ENCODE measurements at places on chromosomes 5 and 9. TPM values are rescaled to one million over a fixed set of nuclear protein-coding genes. Genes with fewer than 3 reads are reported as not detected.

Gene PCDHA4
- 0.11 TPM for total RNA-seq

- DNase-seq = no peak
These were observed 19.0 kb downstream of the CXXC5 start for GRCh38 chr5:139667001-139667729.

Gene CER1
- total RNA-seq = not detected

Gene PHF19
- 13.0 TPM for total RNA-seq

DNA sequence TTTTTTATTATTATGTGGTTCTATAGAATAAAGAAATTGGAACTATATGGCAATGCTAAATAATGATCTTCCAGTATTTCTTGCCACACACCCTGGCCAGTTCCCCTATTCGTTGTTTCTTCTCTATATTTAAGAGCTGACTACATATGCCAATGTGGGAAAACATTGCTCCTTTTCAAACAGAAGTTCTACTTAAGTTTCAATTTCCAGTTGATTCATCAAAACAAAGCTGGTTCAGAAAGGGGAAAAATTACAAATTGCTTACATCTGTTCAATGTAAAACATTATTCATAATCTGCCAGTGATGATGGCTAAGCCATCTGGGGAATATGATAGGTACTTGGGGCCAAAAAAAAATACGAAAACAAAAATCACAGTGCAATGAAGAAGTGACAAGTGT lies 76.9 kb downstream of the ST8SIA4 start:
- DNase-seq = no peak

DNA sequence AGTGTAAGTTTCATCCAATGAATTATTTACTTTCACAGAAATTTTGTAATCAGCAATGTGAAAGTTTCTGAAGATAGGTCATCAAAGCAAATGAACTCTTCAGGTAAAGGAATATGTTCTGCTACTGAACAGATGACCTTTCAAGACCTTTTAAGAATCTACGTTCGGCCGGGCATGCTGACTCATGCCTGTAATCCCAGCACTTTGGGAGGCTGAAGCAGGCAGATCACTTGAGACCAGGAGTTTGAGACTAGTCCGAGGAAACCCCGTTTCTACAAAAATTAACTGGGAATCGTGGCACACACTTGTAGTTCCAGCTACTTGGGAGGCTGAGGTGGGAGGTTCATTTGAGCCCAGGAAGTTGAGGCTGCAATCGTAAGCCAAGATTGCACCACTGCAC lies 578.4 kb upstream of the COX7C start:
- no peak for DNase-seq

DNA sequence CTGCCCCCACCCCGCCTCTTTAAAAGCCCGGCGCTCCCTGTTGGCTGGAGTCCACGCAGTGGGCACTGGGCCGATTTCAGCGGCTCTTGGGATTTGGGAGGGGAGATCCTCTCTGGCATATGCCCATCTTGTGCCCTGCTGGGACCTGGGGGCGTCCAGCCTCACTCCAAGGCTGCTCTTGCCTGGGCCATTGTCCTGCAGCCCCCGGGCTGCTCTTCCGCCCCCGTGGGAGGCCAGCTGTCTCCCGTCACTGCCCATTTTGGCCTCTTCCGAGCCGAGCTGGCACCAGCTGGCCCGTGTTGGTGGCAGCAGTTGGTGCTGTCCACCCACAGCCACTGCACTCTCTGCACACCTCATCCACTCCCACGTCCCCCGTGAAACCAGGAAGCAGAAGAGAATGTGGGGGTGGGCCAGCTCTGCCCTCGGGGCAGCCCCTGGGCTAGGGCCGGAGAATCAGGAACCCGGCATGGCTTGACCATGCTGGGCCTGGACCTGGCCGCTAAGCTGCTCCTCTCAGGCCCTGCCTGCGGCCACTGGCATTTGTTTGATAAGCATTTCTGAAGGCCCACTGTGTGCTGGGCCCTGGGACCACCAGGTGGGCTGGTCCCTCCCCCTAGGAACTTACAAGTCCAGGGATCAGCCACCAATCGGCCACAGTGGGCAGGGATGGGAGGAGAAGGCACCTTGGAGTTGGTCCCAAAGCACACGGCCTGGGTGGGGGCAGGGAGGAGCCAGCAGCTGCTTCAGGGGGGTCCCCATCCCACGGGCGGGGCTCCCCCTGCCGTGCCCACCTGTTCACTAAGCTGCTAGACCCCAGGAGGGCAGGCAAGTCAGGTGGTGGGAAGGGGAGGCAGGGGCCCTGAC lies 2.2 kb downstream of the C8G start:
- DNase-seq = no peak

Gene ZNF658
- total RNA-seq = 10.2 TPM

GRCh38 chr5:14118551-14119320 lies 24.4 kb upstream of the TRIO start:
- peak; percentile 38 for DNase-seq

- no peak for DNase-seq
These were observed 9.5 kb downstream of the KCNV2 start for GRCh38 chr9:2726650-2727340.

Gene PCAT7
- not detected for total RNA-seq

Gene TPPP
- total RNA-seq = 21.6 TPM

Gene UIMC1
- 30.7 TPM for total RNA-seq

DNA sequence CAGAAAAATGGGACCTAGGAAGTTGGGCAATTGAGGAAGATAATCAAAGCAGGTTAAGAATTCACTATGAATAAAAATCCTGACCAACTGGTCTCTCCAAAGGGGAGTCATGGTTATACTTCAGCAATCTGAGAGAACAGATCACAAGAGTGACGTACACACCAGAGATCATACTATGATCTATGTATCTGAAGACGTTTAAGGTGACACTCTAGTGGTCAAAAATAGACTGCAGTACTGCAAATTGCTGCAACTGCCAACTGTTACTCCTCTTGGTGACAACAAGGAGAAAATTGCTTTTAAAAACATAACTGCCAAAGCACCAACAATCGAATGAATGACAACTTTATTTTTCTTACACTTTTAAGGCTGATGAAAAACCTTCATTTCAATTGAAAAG lies 4.9 kb downstream of the AK6 start:
- no peak for DNase-seq

DNA sequence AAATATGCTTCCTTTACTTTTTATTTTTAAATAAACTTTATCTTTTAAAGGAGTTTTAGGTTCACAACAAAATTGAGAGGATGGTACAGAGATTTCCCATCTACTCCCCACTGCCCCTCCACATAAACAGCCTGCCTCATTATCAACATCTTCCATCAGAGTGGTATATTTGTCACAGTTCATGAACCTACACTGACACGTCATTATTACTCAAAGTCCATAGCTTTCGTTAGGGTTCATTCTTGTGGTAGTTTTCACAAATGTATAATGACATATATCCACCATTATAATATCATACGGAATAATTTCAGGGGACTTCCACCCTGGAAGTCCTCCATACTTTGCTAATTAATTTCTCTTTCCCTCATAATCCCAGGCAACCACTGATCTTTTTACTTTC lies 204.9 kb downstream of the SMARCA2 start:
- no peak for DNase-seq

DNA sequence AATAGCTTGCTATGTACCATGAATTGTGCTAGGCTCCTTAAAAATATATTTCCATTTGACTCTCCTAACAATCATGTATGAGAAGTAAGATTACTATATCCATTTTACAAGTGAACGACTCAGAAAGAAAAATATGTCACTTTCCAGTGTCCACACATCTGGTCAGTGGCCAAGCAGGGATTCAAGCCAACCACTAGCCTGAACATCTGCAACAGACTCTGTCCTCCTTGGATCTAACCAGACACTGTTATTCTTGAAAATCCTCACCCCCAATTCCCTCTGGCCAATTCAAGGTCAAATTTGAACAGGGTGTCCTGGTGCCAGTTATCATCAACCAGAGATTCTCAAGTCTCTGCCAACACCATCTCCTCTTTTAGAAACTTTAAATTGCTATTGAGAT lies 344.1 kb upstream of the WWC1 start:
- no peak for DNase-seq

Gene IFNK
- total RNA-seq = not detected

Gene GDA
- total RNA-seq = 0.85 TPM

DNA sequence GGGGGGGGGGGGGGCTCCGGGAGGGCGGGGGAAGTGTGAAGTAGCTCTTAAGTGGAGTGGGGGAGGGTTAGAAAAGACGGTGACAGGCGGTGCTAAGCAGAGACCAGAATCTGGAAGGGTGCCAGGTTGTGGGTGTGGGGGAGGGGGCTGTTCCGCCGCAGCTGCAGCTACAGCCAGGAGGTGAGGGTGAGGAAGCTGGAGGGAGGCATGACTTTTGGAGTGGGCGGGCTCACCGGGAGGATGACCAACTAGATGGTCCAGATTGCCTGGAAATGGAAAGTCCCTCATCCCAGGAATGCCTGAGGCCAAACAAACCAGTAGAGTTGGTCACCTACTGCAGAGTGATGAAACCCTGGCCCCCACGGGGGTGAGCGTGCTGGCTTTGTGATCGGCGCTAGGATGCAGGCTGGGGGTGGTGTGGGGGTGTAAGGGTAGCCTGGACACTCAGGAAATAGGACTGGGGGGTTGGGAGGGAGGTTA lies 158.1 kb upstream of the SHB start:
- no peak for DNase-seq

Gene TLX3
- not detected for total RNA-seq

GRCh38 chr9:37746448-37747270 lies 6.9 kb upstream of the TRMT10B start:
- no peak for DNase-seq

Gene ALDH1B1
- total RNA-seq = 21.6 TPM

- no peak for DNase-seq
These were observed 198.7 kb downstream of the VPS13A start for GRCh38 chr9:77375956-77376532.

DNA sequence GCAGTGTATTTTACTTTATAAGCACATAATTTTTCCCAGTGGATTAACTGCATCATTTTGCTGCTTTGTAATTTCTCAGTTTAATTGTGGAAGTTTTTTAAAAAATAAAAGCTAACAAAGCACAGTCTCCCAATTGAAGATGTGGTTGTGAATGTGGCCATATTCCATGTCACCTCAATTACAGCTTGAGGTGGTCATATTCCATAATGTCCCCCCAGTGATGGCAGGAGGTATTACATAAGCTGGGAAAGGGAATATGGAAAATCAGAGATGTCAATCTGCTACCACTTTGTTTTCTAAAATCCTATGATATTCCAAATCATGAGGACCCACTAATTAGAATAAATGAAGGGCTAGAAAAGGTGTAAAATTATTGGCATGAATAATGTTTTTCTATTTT lies 1672.0 kb upstream of the CDH9 start:
- DNase-seq = no peak

Gene WASHC1
- total RNA-seq = 13.5 TPM

DNA sequence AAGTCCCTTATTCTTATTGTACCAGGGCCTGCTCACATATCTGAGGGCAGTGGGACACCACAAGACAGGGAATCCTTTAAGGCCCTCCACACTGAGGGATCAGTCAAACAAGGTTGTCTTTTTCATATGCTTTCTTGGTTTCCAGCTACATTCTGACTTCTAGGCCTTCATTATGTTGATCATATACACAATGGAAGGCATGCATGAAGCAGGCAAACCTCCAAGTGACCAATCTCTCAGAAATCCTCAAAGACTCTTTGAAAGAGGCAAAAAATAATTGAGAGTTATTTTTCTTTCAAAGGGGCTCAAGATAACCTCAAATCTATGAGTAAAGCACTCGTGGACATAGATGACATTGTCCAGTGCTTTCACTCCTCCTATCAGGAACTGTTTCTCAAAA lies 1195.9 kb upstream of the ACO1 start:
- no peak for DNase-seq

Gene SLC45A2
- not detected for total RNA-seq

- DNase-seq = no peak
These were observed 654 bp downstream of the RANBP6 start for GRCh38 chr9:6014670-6015270.

GRCh38 chr9:5453004-5453403 lies 2.7 kb downstream of the CD274 start:
- DNase-seq = no peak

DNA sequence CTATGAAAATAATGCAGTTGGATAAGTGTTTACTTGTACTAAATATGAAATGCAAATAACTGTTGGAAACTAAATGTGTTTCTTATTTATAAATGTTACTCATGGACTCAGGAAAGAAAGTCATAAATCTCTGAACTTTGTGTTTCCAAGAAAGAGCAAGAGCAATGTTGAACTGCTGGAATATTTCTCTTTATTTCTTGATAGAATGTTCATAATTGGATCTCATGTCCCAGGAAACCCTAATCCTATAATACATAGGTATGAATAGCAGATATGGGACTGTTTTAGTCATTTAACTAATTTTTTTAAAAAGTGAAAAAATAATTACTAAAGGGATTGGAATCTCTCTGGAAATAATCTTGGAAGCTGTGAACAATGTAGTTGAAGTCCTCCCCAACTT lies 245.0 kb upstream of the ACTBL2 start:
- no peak for DNase-seq

DNA sequence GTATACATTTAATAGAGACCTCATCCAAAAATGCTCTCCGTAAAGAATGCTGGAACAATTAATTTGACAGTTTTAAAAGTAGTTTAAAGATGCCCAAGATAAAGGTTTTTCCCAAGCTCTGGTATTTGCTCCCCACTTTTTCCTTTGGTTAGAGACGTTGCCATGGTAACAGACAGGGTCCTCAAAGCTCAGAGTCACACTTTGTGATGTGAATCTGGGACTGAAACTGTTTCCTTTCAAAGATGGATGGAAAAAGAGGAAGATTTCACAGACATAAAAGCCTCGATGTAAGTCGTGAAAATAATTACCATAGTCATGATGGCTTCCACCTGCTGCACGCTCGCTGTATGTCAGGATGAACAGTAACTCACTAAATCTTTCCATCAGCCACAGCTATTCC lies 229.5 kb downstream of the MSX2 start:
- DNase-seq = no peak

- DNase-seq = no peak
These were observed 31.1 kb upstream of the CETN3 start for GRCh38 chr5:90440644-90441043.

GRCh38 chr5:79186455-79186854 lies 49.5 kb upstream of the JMY start:
- no peak for DNase-seq

DNA sequence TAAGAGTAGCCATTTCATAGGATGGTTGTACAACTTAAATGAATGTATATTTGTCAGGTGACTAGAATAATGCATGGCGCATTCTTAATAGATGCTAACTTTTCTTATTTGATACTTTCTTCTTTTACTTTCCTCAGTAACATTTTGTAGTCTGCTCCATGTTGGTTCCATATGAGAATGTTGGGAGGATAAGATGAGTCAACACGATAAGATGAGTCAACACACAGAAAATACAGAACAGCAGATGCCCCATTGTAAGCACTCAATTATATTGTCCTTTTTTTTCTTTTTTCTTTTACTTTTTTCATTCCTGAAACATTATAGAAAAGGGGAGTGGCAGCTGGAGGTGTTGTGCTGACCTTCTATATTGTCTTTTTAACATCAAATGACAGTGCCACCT lies 92.3 kb upstream of the SPATA31C2 start:
- no peak for DNase-seq

Gene ARSI
- 0.16 TPM for total RNA-seq

Gene RPL35
- total RNA-seq = 686 TPM

- no peak for DNase-seq
These were observed 102.7 kb upstream of the NREP start for GRCh38 chr5:111859533-111860270.

Data from left ventricle myocardium inferior (tissue), 1 donor.